AG04450 (cell line): ENCODE measurements at places on chromosomes 5 and 9.

GRCh38 chr5:57402348-57402747, 80.3 kb downstream of the ACTBL2 start:
- DNase-seq = no peak

GRCh38 chr9:565528-565927, 276.0 kb upstream of the DMRT1 start:
- no peak for DNase-seq

- DNase-seq = peak; percentile 13
Measured at GRCh38 chr9:104747565-104748358, at the start of gene NIPSNAP3A. Gene NIPSNAP3A (plus strand): TSS chr9:104747683. CDS start chr9:104747793, 110 bp downstream.

GRCh38 chr9:93064392-93065134, 6.1 kb downstream of the SUSD3 start:
- DNase-seq = no peak

DNA sequence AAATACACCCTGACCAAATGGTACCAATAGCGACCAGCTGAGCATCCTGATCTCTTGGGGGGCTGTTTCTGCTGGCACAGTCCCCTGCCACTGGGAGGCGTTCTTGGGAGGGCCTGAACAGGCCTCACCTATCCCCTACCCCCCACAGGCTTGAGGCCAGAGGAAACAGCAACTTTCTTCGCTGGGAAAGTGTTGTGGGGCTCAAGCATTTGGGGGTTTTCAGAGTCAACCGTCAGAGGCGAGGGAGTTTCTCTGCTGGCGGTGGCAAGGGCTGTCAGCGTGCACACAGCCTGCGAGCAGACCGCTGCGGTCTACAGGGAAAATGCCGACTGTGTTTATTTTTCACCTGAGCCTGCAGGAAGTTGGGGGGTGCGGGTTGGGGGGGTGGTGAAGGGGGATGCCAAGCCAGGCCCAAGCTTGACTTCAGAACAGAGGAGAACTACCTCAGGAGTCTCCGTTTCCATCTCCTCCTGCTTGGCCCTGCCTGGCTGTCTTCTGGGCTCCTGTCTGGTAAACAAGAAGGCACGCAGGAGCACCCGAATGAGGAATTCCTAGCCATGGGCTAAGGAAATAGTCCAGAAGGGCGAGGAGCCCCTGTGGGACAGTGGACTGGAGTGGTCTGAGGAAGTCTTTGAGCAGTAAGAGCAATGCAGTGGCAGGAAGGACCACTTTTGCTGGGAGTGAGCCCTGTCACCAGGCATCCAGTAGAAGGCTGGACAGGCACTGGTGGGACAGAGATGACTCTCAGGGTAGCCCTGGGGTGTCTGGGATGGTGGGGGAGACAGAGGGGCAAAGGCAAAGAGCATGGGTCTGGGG, 18.1 kb downstream of the TCF7 start:
- no peak for DNase-seq

DNA sequence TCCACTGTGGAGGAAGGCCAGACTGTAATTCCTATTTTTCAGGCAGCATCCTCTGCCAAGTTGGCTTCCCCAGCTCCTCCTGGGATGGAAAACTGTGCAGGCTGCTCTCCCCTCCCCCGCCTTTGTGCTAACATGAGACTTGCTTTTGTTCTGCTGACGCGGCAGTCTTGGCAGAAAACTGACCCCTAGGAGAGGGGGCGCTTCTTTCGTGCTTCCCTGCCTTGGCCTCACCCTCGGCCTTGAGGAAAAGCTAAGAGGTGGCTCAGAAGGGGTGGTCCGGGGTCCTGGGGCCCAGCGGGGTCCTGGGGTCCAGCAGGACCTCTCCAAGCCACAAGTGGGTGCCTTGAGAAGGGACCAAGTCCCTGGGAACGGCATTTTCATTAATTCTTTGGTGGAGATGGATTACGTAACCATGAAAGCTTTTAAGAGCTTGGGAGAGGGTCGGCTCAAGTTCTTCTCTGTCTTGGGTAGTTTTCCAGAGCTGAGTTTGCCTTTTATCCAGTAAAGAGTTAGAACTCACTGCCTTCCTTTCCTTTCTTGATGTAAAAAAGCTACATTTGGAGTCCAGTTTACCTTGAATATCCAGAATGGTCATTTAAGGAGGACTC, 51.0 kb downstream of the SH3PXD2B start:
- DNase-seq = no peak

GRCh38 chr9:38318759-38319495, 73.6 kb upstream of the ALDH1B1 start:
- peak; percentile 54 for DNase-seq

DNA sequence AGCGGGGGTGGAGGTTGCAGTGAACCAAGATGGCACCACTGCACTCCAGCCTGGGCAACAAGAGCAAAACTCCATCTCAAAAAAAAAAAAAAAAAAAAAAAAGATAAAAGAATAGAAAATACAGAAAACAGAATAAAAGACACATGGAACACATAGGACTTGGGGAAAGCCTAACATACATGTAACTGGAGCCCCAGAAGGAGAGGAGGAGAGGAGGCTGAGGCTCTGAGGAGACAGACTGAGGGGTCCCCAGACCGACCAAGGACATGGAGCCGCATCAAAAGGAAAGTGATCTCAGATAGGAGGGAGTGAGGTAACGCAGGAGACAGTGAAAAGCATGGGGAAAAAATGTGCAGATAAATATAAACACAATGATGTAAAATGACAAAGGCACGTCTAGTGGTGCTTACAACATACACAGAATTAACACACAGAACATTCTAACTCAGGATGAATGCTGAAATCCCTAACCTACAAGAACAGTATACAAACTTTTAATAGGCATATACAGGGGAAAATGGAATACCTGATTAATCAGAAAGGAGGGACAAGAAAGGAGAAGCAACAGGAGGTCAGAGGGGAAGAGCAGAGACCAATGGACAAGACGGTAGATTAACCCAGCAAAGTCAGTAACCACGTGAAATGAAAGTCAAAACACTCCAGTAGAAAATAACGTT, 65.2 kb upstream of the UBAC1 start:
- DNase-seq = no peak

DNA sequence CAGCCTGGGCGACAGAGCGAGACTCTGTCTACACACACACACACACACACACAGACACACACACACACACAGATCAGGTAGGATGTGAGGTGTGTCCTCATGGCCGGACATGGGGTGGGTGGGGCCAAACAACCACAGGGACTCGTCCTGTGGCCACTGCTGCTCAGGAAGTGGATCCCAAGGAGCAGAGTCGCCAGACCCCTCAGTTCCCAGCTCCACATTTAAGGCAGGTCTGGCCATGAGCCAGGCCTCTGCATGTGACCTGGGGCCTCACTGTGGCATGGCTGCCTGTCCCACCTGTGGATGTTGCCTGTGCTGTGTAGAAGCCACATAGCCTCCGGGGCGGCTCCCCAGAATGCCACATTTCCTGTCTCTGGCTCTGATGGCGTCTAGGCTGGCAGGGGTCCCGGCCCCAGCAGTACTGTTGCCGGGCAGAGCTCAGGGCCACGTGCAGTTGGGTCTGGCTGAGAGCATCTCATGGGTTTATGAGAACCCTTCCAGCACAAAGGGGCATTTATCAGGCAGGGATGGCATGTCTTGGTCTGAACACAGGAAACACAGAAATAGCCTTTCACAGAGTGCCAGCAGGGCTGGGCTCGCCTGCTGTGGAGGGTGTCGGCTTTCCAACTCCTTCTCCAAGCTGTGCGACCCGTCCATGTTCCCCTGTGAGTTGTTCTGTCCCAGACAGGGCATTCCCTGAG, 9.9 kb upstream of the NINJ1 start:
- no peak for DNase-seq

DNA sequence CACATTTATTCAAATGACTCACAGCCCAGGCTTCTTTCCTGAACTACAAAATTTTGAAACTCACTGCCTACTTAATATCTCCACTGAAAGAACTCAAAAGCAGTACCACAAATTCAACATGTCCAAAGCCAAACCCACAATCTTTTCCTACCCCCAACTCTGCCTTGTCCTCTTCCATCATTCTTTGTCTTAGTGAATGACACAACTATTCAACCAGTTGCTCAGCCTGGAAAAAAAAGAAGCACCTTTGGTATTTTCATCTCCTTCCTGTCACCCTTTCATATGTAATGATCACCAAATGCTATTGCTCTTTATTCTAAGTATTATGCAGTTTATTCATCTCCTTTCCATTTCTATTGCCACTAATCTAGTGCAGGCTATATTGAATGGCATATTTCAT, 216.3 kb downstream of the TMEM232 start:
- no peak for DNase-seq

DNA sequence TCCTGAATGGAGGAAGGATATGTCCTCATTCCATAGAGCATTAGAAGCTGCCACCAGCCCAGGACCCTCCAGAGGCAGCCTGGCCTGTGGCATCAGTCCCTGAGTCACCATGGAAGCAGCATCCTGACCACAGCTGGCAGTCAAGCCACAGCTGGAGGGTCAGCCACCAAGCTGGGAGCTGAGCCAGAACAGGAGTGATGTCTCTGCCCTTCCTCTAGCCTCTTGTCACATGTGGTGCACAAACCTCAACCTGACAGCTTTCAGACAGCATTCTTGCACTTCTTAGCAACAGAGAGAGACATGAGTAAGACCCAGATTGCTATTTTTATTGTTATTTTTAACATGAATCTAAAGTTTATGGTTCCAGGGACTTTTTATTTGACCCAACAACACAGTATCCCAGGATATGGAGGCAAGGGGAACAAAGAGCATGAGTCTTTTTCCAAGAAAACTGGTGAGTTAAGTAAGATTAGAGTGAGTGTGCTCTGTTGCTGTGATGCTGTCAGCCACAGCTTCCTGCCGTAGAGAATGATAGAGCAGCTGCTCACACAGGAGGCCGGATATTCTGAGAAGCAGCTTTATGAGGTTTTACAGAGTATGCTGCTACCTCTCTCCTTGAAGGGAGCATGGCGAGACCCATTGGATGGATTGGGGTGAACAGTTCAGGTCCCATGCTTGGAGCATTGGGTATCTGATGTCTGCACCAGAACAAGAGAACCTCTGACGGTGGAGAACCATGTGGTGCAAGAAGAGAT, 13.0 kb upstream of the CYFIP2 start:
- DNase-seq = no peak

- DNase-seq = no peak
Measured at GRCh38 chr5:5487585-5488360, 65.3 kb downstream of the ICE1 start.
